ENCODE measurements at places on chromosomes 13 and 19.

DNA sequence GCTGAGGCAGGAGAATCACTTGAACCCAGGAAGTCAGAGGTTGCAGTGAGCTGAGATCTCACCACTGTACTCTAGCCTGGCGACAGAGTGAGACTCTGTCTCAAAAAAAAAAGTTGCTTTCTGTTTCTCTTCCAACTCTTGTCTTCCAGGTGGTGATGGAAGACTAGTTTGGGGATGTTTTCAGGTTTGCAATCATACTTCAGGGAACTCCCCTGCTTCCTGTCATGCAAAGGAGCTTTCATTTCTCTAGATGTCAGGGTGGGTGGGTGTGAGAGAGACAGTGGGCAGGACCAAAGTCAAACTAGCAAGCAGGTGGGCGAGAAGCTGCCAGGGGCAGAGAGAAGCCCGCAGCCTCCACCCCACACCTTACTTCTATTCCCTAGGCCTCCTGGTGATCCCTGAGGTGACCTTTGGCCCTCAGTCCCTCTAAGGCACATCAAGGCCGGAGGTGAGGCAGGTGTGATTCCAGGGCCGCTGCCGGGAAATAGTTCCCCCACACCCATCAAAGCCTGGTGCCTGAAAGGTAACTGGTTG, 25.7 kb downstream of the CCNE1 start:
- no peak for DNase-seq
- no peaks in the 10 kb centered on the region for H3K36me3 ChIP-seq
- no peak overlapping the region for H3K27ac ChIP-seq
- H3K4me1 ChIP-seq = no peaks in the 10 kb centered on the region
- H3K27me3 ChIP-seq = no peaks in the 10 kb centered on the region

DNA sequence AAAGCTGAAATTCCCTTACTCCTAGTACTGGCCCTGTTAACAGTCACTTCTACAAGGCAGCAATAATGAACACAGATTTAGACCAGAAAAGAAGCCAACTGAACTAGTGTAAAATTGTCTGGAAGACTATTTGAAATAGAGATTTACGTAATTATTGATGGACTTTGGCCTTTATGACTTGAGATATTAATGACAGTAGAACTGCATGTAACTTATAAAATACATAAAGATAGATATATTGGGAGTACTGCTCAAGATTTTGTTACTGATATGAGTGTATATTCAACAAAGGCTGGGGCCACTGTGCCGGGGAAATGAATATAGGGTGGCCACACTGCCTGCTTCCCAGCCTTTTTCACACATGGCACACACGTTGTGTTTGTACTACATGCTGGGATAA, 88.8 kb downstream of the STARD13 start:
- H3K36me3 ChIP-seq = no peaks in the 10 kb centered on the region
- H3K4me3 ChIP-seq = no peak overlapping the region
- H3K27ac ChIP-seq = peak overlapping the region; percentile 46
- no peaks in the 10 kb centered on the region for H3K27me3 ChIP-seq

- no peaks in the 10 kb centered on the region for H3K36me3 ChIP-seq
- H3K27ac ChIP-seq = no peak overlapping the region
Measured at GRCh38 chr13:93824286-93824685, 597.7 kb downstream of the GPC6 start.

- DNase-seq = no peak
- H3K27me3 ChIP-seq = no peaks in the 10 kb centered on the region
- H3K4me1 ChIP-seq = peaks cover 8% of the 10 kb centered on the region
- no peak overlapping the region for H3K4me3 ChIP-seq
- H3K36me3 ChIP-seq = no peaks in the 10 kb centered on the region
Measured at GRCh38 chr13:113883921-113884804, 20.3 kb upstream of the GAS6 start.

DNA sequence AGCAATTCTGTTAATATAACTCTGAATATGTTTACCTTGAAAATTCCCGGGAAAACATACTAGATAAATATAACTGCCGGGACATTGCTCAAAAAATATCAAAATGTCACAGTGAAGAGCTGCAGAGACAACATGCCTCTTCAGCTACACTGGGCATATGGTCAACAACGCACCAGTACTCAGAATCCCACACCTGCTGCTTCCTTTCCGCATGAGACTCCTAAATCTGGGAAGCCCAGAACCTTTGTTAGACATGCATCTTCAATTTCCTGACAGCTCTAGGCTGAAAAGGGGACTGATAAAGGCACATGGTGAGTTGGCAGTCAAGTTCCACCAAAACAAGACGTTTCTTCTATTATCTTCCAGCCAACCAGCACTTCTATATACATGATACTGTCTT, 53.7 kb downstream of the USP12 start:
- no peak overlapping the region for H3K27ac ChIP-seq
- H3K36me3 ChIP-seq = no peaks in the 10 kb centered on the region
- H3K4me1 ChIP-seq = no peaks in the 10 kb centered on the region

DNA sequence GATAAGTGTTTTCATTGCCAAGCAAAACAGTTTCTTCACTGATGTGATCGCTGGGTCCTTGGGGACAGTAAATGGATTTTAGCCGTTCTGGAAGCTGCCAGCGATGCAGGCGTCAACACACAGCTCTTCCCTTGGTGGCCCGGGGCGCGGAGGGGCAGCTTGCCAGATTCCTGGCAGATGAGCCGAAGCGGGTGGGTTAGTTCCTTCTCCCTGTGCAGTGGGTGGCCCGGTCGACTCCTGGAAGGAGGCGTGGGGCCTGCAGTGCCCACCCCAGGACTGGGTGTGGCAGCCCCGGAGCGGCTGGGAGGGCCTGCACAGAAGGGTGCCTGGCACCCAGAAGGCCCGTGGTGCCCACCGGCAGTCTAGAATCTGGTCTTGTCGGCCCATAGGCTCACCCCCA, 69.0 kb downstream of the KDM4B start:
- peak overlapping the region; percentile 71 for H3K27ac ChIP-seq
- peaks cover 4% of the 10 kb centered on the region for H3K36me3 ChIP-seq
- no peak for DNase-seq
- H3K4me3 ChIP-seq = no peak overlapping the region
- H3K4me1 ChIP-seq = peaks cover 37% of the 10 kb centered on the region

DNA sequence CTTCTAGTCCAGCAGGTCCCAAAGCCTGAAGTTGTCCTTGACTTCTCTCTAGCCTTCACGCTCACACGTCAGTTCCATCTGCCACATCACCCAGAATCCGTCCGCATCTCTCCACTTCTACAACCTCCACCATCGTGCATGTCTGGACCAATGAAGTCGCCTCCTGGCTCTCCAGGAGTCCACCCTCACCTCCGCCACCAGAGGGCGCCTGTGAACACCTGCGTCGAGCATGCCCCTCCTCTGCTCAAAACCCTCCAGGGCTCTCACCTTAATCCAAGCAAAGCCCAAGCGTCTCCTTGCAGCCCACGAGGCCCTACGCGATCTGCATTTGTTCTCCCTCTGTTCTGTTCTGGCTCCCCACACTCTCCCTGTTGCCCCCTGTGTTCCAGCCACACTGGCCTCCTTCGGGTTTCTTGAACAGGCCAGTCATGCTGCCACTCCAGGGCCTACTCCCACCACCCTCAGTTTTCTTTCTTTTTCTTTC, 3.7 kb downstream of the USHBP1 start:
- no peak overlapping the region for H3K27ac ChIP-seq
- no peaks in the 10 kb centered on the region for H3K27me3 ChIP-seq
- no peaks in the 10 kb centered on the region for H3K36me3 ChIP-seq
- H3K4me1 ChIP-seq = no peaks in the 10 kb centered on the region

GRCh38 chr19:4730740-4731171, 7.1 kb upstream of the DPP9 start:
- no peaks in the 10 kb centered on the region for H3K4me1 ChIP-seq
- H3K4me3 ChIP-seq = no peak overlapping the region
- no peak for DNase-seq
- H3K27ac ChIP-seq = no peak overlapping the region
- H3K36me3 ChIP-seq = no peaks in the 10 kb centered on the region

DNA sequence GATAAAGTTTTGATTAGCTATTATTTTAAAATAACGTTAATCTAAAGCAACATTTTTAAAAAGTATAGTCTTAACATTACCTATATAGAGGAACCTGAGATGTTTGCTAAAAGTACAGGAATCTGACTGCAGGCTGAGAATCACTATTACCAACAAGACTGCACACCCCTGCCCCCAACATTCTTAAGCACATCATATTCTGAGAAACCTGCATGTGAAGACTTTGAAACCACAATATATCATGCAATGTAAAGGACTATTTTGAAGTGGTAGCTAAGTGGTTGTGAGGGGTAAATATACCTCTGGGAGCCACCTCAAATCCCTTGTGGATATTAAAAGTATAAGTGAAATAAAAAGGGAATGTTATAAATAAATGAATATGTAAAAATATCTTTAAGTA, 119.0 kb upstream of the KLF12 start:
- H3K36me3 ChIP-seq = no peaks in the 10 kb centered on the region
- DNase-seq = no peak
- H3K4me1 ChIP-seq = no peaks in the 10 kb centered on the region
- H3K27ac ChIP-seq = no peak overlapping the region

- H3K27ac ChIP-seq = no peak overlapping the region
- peaks cover 3% of the 10 kb centered on the region for H3K4me1 ChIP-seq
Measured at GRCh38 chr19:33231511-33231910, 5.9 kb upstream of the SLC7A10 start.

- no peaks in the 10 kb centered on the region for H3K4me1 ChIP-seq
- no peak overlapping the region for H3K27ac ChIP-seq
- H3K36me3 ChIP-seq = no peaks in the 10 kb centered on the region
- H3K4me3 ChIP-seq = no peak overlapping the region
- no peak for DNase-seq
Measured at GRCh38 chr19:42191855-42192254, 25.6 kb downstream of the DEDD2 start.

- H3K27ac ChIP-seq = peak overlapping the region; percentile 70
- H3K27me3 ChIP-seq = no peaks in the 10 kb centered on the region
- DNase-seq = no peak
Measured at GRCh38 chr19:43605875-43606568, 5.9 kb upstream of the SRRM5 start.

GRCh38 chr13:109938255-109938936, 152.0 kb upstream of the IRS2 start:
- no peaks in the 10 kb centered on the region for H3K36me3 ChIP-seq
- no peak overlapping the region for H3K27ac ChIP-seq
- no peaks in the 10 kb centered on the region for H3K4me1 ChIP-seq
- no peak overlapping the region for H3K4me3 ChIP-seq
- no peaks in the 10 kb centered on the region for H3K27me3 ChIP-seq

- no peaks in the 10 kb centered on the region for H3K4me1 ChIP-seq
- H3K36me3 ChIP-seq = no peaks in the 10 kb centered on the region
- peak overlapping the region; percentile 36 for H3K4me3 ChIP-seq
Measured at GRCh38 chr19:50658441-50659317, 9.4 kb downstream of the C19orf81 start.

- H3K36me3 ChIP-seq = no peaks in the 10 kb centered on the region
- H3K4me1 ChIP-seq = no peaks in the 10 kb centered on the region
- no peaks in the 10 kb centered on the region for H3K27me3 ChIP-seq
- no peak for DNase-seq
- H3K4me3 ChIP-seq = no peak overlapping the region
- H3K27ac ChIP-seq = no peak overlapping the region
Measured at GRCh38 chr13:29782798-29783197, 67.6 kb downstream of the UBL3 start.

DNA sequence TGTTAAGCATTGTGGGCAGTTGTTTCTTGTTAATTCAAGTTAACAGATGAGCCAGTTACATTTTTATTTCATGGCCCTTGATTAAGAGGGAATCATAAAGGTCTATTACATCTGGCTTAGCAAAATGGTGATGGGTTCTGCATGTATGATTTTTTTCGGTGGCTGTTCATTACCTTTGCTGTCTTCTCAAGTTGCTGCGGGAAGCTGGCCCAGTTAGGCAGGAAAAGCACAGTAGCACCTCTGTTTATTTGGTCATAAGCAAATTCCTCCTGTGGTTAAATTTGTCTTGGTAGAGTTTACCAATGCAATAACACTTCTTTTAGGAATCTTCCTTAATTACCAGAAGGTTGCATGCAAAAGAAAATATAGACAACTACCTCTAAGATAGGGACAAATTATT, 104.5 kb downstream of the FRY start:
- no peaks in the 10 kb centered on the region for H3K36me3 ChIP-seq
- no peaks in the 10 kb centered on the region for H3K27me3 ChIP-seq
- H3K4me3 ChIP-seq = no peak overlapping the region
- H3K4me1 ChIP-seq = no peaks in the 10 kb centered on the region

DNA sequence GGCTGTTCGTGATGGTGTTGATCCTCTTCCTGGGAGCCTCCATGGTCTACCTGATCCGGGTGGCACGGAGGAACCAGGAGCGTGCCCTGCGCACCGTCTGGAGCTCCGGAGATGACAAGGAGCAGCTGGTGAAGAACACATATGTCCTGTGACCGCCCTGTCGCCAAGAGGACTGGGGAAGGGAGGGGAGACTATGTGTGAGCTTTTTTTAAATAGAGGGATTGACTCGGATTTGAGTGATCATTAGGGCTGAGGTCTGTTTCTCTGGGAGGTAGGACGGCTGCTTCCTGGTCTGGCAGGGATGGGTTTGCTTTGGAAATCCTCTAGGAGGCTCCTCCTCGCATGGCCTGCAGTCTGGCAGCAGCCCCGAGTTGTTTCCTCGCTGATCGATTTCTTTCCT, 12.2 kb upstream of the C19orf33 start:
- DNase-seq = peak; percentile 46
- H3K36me3 ChIP-seq = peaks cover 7% of the 10 kb centered on the region
- no peaks in the 10 kb centered on the region for H3K27me3 ChIP-seq
- peaks cover 23% of the 10 kb centered on the region for H3K4me1 ChIP-seq
- H3K4me3 ChIP-seq = no peak overlapping the region

DNA sequence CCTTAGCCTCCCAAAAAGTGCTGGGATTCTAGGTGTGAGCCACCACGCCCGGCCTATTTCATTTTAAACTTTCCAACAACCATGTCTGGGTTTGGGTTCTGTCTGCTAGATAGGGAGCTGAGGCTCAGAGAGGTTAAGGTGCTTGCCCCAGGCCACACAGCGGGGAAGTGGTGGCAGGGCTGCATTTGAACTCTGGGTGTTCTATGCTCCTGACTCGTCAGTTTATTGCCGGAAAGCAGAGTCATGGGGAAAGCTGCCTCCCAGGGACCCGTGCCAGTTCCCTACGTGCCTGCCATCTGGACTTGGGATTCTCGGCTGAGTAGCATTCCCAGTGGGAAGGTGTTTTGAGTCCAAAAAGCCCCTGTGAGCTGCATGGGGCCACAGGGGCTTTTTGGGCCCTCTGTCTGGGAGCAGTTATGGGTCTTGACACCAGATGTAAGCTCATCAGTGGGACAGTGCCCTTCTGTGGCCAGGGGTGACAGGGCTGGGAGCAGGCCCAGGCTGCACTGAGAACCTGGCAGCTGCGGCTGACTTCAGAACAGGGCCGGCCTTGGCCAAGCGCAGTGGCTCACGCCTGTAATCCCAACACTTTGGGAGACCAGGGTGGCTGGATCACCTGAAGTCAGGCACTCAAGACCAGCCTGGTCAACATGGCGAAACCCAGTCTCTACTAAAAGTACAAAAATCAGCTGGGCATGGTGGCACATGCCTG, 10.9 kb downstream of the RFX1 start:
- no peak overlapping the region for H3K4me3 ChIP-seq
- H3K36me3 ChIP-seq = no peaks in the 10 kb centered on the region
- no peak for DNase-seq
- no peaks in the 10 kb centered on the region for H3K27me3 ChIP-seq
- H3K27ac ChIP-seq = peak overlapping the region; percentile 12
- H3K4me1 ChIP-seq = no peaks in the 10 kb centered on the region
